ENCODE measurements at places on chromosomes 1 and 21.
A peak's percentile ranks its signal among the peaks of the same experiment; 100 is the strongest.

DNA sequence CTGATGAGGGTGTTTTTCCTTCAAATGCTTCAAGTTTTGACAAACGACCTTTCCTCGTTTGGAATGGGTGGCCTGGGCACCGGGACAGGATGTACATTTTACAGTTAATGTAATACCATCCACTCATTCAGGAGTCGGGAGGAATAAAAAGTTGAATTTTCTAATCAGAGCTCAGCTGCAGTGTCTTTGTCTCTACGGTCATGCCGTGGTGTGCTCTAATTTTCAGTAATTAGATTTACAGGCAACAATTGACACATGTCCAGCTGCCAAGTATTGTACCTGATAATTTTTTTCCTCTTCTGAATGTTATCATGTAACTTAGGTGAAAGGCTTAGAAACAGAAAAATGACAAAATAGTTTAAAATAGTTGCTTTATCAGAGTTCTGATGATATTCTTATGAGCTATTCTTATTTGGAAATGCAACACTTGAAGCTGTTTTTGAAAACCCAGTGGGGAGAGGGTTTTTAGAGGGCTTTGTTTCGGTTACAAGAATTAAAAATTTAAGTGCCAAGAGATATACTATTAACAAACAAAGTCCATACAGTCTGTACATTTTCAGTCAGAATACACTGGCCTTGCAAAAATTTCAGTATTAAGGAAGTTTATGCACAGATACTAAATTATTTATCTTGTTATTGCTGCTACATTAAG, 1.0 kb downstream of the CDKN2C start:
- DNase-seq, result no peak

DNA sequence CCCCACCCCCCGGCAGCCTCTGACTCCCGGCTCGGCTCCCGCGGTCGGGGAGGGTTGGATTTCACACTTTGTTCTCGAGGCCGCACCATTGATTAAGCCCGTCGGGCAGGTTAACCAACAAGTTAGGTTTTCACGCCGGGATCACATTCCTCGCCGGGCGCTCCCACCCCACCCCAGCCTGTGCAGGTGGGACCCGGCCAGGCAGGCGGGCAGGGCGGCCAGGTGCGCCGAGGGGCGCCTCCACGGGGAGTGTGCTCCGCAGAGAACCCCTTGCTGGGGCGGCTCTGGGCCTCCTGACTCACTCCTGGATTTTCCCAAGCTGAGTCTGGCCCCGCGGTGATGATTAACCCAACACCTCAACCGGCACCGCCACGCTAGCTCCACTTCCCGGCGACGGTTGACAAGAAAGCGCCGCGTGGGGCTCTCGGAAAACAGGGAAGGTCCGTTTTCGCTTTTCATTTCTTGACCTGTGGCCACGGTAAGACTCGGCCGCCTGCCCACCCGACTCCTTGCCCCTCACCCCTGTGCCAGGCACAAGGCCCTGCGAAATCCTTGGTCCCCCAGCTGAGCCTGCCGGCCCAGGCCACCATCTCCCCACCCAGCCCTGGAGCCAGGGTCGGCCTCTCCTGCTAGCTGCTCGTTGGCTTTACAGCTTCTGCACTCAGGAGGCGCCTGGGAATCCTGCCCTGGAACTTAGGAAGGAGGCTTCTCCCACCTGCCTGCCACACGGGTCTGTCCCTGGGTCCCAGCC, 8.8 kb upstream of the TTLL10 start:
- no peak for DNase-seq

DNA sequence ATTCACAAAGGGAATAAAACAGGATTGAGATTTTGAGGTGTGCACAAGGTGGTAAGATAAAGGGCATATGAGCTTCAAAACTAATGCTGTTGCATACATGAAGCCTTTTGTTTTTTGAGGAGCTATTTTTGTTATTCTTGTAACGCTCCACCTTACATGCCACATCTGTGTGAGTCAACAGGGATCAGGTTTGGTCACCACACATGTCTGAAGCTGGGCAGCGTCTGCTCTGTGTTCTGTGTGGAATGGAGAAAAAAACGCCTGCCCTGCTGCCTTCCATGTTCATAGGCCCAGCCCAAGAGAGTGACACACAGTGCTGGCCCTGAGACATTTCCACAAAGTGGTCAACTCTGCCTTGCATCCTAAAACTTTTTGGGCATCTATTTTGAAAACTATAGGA, 67.7 kb downstream of the MPZL1 start:
- DNase-seq, result no peak

DNA sequence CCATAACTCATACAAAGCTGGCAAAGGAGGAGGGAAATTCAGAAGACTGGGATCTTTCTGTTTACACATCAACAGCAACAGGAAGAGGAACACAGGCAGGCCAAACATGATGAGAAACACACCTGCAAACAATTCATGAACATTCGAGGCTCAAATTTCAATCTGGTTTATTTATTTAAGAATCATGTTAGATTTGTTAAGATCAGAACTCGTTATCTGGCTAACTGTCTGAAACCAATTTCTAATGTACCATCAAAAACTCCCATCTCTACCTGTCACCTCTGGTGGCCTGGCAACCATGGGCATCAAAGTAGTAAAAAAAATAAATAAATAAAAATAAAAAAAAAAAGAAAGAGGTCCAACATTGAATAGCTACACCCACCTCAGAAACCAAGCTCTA, 9.8 kb downstream of the LBR start:
- DNase-seq, result no peak

DNA sequence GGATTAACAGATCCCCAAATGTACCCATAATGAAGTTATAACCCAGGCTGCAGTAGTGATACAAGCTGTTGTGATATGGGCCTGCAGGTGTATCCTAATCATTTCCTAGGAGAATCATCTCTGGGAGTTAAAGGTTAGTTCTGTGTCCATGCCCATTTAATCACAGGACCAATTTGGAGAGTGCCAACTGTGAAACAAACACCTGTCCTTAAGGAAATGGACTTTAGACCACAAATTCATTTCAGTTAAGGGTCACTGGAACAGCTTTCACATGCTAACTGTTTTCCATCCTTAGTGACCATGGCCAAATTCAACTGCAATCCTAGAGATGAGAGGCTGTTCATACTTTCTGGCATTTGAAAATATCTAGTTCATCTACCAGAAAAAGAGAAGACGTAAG, 160.9 kb downstream of the GPATCH2 start:
- no peak for DNase-seq

DNA sequence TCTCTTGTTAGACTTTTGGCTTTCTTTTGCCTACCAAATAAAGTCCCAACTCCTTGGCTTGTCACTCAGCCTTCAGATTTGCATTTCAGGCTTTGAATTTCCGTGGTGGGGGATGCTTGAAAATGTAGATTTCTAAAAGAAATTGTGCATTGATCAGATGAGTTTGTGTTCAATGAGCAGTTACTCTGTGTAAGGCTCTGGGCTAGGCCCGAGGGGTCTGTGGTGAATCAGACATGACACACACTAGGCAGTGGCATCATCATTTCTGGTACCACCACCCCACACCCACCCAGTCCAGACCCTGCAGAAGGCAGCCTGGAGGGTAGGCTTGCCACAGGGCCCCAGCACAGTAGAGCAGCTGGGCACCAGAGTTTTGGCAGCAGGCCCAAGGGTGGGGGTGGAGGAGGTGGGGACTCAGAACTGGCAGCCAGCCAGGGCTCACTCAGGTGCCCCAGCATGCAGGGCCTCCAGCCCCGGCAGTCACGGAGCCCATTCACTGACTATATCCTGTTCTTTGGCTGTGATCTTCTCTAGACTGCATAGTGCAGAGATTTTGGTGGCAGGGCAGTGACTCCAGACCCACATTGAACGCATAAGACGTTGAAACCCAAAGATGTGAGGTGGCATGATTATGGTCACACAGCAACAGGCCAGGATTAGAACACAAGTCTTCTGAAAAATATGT, 97.2 kb upstream of the ARTN start:
- peak; percentile 4 for DNase-seq

GRCh38 chr1:101089613-101090338, 64.2 kb upstream of the DPH5 start:
- DNase-seq, result no peak

DNA sequence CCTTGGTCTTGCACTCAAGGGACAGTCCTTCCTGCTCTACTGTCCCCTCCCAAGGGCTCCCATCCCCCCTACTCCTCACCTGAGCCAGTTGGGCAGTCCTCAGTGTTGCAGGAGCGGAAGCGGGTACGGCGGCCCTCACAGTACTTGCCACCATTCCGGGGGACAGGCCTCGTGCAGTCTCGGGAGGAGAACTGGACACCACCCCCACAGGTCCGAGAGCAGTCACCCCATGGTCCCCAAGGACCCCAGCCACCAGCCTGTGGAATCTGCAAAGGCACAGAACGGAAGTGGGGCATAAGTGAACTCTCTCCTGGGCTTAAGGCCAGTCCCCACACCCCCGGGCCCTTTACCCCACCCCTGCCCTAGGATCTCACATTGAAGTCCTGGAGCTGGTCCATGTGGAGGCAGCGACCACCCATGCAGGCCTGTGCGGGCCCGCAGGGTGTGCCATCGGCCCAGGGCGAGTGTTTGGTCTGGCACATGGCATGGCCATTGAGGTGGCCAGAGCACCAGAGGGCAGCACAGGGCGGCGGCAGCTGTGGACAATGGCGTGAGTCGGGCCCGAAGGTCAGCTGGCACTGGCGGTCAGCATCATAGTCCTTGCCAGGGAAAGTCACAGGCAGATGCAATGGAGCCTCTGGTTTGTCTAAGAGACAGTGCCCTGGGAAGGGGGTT, 5.2 kb downstream of the ADAMTS4 start:
- no peak for DNase-seq

DNA sequence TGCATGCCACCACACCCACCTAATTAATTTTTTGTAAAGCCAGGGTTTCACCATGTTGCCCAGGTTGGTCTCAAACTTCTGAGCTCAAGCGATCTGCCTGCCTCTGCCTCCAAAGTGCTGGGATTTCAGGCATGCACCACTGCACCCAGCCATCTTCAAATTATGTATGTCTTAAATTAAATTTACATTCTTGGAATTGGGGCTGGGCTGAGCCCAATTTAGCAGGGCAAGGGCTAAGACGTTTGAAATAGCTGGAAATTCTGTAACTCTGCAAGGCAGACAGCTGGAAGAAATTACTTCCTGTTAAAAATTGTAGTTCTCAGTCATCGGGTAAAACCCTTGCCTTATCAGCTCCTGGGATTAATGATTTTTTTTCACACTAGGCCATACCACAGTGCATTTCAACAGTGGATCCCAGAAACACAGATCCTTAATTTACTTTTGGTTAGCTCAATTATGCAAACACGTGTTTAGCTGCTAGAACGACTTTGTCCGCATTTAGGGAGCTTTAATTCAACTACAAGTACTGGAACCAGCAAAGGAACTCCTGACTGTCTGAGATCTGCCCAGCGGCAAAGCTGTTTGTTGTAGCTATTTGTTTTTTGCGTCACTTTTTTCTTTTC, 83.3 kb downstream of the OLFML3 start:
- DNase-seq, result no peak

- DNase-seq, result no peak
These were observed 466.7 kb upstream of the NFIA start for GRCh38 chr1:60615666-60616065.
